ENCODE measurements at places on chromosomes 1 and 21.

DNA sequence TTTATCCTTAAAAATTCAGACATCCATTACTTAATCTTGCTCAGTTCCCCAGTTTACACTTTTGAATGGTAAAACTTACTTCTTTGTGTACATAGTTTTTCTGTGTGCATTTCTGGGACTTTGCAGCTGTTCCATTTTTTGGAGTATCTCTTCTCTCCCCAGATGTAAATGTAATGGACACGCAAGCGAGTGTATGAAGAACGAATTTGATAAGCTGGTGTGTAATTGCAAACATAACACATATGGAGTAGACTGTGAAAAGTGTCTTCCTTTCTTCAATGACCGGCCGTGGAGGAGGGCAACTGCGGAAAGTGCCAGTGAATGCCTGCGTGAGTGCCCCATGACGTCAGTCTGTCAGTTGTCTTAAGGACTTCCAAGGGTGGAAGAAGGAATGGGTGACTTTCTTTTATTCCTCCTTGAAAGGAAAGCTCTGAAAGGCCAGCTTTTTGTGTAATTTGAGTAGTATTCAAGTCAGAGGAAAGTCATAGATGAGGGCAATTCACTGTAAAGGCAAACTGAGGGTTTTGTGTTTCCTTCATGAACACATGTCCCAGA lies 75.7 kb upstream of the LAMC2 start:
- no peak for DNase-seq

GRCh38 chr1:223257856-223258550 lies 106.0 kb downstream of the SUSD4 start:
- no peak for DNase-seq

DNA sequence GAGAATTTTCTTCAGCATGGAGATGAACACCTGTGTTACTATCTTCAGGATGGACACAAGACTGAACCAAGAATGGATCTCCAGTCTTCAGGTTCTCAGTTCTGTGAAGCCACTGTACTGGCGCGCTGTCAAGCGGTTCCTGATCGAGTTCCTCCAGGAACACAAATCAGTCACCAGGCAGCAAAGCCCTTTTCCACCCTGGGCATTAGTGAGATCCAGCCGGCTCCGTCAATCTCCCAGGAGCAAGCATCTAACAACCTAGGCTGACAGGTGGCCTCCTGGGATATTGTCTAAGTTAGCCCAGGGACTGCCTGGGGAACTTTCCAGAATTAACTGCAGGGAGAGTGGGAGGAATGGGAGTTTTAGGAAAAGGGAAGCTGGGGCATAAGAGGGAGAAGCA lies 9.7 kb upstream of the IGFN1 start:
- DNase-seq = no peak

GRCh38 chr1:216559359-216559758 lies 136.1 kb upstream of the USH2A start:
- no peak for DNase-seq

DNA sequence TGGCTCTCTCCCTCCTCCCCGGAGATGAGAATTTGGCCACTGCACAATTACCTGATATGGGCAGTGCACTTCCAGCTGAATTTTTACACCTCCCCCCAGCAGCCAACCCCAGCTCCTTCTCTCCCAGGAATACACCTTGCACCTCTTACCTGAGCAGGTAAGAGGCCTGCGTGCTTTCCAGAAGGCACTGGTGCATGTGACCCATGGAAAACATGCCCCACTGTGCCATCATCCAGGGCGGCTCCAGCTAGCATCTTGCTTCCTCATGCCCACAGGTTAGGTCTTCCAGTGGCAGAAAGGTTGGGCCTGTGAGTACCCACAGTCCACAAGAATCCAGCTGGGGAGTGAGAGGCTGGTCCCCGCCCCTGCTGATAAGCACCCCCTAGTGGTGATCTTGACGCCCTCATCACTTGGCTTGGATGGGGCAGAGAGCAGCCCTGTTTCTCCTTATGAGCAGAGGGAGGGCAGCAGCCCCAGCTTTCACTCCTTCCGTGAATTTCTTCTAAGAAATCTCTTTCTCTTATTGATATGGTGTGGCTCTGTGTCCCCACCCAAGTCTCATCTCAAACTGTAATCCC lies 57.8 kb downstream of the EDARADD start:
- DNase-seq = peak; percentile 7

DNA sequence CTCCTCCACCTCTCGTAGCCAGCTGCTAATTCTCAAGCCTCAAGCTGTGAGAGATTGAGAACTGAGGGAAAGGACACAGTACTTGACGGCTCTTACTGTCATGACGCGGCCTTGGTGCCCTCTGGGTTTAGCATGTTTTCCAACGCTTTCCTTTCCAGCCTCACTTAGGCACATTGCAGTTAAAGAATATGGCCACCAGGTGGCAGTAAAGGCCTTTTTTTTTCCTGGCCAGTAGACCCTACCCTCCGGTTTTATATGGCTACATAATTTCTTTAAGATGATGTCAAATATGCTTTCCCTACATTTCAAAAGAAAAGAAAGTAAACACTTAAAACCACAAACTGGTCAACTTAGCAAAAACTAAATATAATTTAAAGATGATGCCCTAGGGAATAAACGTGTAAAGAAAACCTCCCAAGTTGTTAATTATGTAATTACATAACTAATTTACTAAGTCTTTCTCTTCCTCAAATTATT lies 56.8 kb upstream of the PRDX6 start:
- peak; percentile 80 for DNase-seq

Data from fibroblast of skin of back (primary cell).